ENCODE measurements at places on chromosomes 1 and 21.
A peak's percentile ranks its signal among the peaks of the same experiment; 100 is the strongest.

DNA sequence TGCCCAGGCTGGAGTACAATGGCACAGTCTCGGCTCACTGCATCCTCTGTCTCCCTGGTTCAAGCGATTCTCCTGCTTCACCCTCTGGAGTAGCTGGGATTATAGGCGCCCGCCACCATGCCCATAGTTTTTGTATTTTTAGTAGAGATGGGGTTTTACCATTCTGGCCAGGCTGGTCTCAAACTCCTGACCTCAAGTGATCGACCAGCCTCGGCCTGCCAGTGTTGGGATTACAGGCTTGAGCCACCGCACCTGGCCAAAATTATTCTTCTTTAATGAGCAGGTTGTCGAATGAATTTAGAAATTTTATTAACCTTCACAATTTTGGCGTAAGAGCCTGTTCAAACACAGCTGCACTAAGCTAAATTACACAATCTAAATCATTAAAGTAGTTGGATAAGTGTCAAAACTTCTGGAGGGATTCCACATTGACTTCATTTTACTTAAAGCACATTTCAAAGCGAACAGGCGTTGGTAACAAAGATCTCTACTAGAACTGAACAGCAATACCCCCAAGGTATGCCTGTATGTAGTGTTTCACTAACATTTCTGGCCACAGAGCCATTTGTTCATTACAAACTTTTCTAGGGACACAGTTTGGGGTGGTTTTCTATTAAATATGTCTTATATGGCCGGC is 5.2 kb upstream of the CTH start:
- no peak for DNase-seq

DNA sequence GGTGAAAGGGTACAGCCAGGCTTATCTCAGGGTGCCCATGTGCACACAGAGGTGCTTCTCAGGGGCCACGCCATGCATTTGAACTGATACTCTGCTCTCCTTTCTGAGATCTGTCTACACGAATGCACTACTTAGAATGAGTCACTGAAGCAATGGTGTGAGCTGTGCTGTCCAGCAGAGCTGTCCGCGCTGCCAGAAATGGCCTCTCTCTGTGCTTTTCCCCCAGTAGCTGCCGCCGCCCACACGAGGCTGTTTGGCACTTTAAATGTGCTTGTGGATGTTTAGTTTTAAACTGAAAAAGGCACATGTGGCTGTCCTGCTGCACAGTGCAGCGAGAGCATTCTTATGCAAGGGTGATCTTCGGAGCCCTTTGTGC is 87.1 kb upstream of the COL6A1 start:
- no peak for DNase-seq

- DNase-seq = no peak
These were observed 245.1 kb downstream of the MATN1 start for GRCh38 chr1:30478283-30478682.

DNA sequence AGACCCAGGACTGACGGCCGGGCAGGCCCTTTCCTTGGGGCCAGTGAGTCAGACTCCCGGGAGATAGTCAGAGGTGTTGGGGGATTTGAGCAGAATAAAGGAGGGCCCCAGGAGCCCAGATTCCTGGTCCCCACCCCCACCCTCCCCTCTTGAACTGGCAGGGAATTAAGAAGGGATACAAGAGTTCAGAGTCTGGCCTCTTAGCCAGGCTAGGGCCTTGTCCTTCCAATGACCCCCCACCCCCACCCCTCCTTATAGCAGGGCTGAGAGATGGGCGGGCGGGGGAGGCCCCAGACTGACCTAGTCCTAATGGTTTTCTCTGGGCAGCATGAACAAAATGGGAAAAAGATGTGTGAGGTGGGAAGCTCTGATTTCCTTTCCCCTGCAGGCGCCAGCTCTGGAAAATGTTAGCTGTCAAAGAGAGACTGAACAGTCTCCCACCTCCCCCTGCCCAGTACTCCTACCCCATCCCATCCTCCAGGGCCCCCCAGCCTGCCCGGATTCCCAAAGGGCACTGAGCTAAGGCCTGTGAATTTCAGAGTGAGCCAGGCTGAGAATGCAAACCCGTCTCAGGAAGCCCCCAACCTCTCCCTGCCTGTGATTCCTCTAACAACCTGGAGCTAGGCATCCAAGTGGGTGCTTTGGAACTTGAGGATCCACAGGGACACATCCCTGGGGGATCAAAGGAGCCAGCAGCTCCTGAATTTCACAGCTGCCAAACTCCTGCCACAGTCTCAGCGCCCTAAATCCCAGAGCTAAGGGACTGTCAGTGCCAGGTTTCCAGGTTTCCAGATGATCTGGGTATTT is 5.8 kb upstream of the CRABP2 start:
- peak; percentile 33 for DNase-seq

DNA sequence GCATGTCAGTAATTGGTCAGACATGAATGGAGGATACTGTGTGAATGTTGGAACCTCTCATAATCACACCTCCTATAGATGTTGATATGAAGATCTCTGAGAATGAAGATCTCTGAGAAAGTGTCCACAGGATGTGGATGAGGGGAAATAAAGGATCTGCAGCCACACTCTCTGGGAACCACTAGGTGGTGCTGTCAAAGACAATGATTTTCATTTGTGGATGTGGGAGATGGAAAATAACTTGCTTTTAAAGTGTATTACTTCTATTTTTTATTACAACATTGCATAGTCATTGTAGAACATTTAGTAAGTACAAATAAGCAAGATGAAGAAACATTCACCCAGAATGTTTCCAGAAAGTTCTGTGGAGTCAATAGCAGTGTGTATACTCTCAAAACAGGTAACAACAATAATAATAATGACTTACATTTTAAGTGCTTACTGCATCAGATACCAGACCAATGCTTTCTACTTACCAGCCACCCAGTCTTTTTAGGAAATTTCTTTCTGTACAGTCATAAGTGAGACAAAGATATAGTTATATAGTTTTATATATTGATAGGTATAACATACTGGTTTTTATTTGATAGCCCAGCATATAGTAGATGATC is 128.2 kb downstream of the ATG4C start:
- DNase-seq = peak; percentile 42

- no peak for DNase-seq
These were observed 77.8 kb upstream of the CD55 start for GRCh38 chr1:207243442-207244408.

GRCh38 chr1:40862008-40862863 is at the start of gene CITED4:
CITED4 (minus strand) TSS chr1:40862363; CDS start chr1:40862127, 236 bp downstream.
- DNase-seq = peak; percentile 97

DNA sequence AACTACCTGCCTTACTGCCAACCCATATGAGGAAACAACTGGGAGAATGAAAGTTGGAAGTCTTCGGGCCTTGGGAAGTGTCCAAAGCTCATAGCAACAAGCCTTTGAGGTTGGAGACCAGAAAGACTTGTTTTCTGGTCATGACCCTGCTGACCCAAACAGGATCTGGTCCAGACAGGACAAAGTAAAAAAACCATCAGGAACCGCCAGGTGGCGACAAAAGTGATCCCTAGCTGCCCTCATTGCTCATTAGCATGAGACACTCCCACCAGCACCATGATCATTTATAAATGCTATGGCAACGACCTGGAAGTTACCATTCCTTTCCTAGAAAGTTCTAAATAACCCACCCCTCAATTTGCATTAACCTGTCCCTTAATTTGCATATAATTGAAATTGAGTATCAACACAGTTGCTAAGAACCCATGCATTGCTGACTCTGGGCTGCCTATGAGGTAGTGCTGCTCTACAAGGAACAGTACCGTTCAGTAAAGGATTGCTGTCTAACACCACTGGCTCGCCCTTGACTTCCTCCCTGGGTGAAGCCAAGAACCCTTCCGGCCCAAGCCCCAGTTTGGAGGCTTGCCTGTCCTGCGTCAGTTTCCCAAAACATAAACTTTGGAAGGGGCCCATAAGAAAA is 89.0 kb downstream of the URB2 start:
- peak; percentile 51 for DNase-seq

- DNase-seq = peak; percentile 70
These were observed 31.7 kb upstream of the TMEM125 start for GRCh38 chr1:43238085-43238484.

DNA sequence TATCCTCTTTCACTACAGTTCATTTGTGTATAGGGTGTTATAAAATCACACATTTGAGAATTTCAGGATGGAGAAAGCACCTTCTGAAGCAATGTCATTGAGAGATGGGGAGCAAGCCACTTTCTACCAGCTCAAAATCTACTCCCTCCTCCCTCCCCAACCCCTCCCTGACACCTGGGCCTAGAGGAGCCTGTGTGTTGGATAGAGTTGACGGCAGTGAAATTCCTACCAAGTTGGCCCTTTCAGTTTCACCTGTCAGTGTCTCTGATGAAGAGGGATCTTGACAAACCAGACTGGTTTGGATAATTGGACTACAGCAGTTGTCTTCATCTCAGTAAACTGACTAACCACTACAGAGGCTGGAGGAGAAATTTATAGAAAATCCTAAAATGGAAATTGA is 125.0 kb upstream of the HOOK1 start:
- no peak for DNase-seq

DNA sequence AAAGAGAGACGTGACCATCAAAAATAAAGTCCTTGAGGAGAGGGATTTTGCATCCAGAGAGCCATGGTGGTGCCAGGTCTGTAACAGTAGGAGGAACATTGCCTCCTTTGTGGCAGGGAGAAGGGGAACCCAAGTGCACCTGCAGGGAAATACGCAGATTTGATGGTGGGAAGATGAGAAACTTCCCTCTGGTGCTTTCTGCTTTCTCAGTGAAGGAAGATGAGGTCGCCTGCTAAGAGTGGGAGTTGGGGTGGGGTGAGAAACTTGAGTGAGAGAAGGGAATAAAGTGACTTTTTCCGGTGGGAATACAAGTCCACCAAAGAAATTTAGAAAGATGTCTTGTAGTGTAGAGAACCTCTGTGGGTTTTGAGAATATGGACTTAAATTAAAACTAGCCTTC is 9.1 kb downstream of the PLA2G4A start:
- DNase-seq = no peak

GRCh38 chr1:165543532-165544438 is at the start of gene LRRC52:
LRRC52 (plus strand) TSS chr1:165544000; CDS start chr1:165544297, 297 bp downstream.
- peak; percentile 88 for DNase-seq

DNA sequence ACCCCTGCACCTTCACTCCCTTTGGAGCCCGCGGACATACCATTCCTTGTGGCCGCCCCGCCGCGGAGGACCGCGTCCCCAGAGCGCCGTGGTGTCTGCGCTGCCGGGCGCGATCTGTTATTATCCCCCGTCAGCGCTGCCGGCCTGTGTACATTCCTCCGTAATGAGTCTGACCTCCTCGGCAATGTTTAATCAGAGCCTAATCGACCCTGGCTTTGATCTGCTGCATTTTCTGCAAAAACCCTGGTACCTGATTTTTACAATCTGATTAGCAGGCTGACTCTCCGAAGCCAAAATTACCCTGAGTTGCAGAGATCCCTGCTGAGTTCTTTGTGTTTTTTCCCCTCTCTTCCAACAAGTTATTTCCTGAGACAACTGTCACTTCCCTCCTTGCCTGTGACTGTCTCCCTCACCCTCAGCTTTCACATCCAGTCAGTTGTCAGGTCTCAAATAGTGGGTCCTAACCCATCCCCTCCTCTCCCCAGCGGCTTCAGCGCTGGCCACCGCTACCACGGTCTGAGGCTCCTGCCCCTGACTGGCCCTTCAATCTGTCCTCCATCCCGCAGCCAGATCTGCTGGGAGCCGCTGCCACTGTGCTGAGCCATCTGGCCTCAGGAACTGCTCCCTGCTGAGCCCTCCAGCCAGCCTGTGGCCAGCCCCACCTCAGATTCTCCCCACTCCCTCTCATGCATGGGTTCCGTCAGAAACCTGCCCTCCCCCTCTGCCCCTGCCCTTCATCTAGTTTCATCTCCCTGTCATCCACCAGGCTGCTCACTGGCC is 53.5 kb downstream of the GLIS1 start:
- DNase-seq = peak; percentile 49

DNA sequence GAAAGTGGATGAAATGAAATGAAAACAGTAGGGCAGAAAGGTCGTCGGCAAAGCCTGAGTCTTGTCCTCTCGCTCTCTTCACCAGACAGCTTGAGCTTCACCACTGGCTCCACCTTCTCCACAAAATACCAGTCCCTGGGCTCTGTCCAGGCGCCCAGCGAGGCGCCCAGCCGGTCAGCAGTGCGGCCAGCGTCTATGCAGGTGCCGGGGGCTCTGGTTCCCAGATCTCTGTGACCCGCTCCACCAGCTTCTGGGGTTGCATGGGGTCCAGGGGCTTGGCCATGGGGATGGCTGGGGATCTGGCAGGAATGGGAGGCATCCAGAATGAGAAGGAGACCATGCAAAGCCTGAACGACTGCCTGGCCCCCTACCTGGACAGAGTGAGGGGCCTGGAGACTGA is 600.5 kb upstream of the ZP4 start:
- no peak for DNase-seq

- DNase-seq = no peak
These were observed 61.8 kb downstream of the EXTL2 start for GRCh38 chr1:100832694-100833428.

- DNase-seq = no peak
These were observed 48.0 kb downstream of the MAB21L3 start for GRCh38 chr1:116159177-116159576.

DNA sequence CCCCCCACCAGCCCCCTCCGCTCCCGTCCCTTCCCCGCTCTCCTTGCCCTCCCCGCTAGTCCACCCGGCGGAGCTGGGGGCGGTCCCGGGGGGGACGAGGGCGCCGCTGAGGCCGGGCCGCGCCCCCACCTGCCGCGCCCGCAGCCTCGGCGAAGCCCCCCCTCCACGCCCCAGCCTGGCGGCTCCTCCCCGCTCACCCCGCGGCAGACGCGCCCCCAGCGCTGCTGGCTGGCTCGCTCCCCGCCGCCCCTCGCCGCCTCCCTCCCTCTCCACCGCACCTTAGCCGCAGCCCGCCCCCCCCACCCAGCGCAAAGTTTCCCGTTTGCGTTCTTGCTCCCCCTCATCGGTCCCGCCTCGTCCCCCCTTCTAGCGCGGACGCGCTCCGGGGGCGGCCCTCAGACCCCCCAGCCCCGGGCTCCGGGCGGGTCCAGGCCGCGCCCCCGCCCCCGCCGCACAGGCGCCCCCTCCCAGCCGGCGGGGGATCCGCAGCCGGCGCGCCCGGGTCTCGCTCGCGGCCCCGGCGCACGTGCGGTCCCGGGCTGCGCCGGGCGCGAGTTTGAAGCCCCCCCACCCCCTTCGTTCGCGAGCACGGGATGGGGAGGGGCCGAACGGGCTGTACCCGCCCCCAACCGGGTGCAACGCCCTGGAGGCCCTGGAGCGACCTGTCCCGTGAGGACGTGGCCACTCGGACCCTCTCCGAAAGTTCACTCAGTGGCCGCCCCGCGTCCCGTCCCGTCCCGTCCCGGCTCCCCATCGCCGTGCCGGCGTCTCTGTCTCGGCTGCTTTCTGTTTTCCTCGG is 623 bp downstream of the PTPRF start:
- DNase-seq = peak; percentile 85

- DNase-seq = no peak
These were observed 789.2 kb upstream of the RGS18 start for GRCh38 chr1:191368891-191369654.

All from D341Med (cell line).